ENCODE measurements at places on chromosomes 11 and 22. TPM values are rescaled to one million over a fixed set of nuclear protein-coding genes. Genes with fewer than 3 reads are reported as not detected.

The SCN3B gene
- not detected for total RNA-seq

The ST14 gene
- 70.9 TPM for total RNA-seq

DNA sequence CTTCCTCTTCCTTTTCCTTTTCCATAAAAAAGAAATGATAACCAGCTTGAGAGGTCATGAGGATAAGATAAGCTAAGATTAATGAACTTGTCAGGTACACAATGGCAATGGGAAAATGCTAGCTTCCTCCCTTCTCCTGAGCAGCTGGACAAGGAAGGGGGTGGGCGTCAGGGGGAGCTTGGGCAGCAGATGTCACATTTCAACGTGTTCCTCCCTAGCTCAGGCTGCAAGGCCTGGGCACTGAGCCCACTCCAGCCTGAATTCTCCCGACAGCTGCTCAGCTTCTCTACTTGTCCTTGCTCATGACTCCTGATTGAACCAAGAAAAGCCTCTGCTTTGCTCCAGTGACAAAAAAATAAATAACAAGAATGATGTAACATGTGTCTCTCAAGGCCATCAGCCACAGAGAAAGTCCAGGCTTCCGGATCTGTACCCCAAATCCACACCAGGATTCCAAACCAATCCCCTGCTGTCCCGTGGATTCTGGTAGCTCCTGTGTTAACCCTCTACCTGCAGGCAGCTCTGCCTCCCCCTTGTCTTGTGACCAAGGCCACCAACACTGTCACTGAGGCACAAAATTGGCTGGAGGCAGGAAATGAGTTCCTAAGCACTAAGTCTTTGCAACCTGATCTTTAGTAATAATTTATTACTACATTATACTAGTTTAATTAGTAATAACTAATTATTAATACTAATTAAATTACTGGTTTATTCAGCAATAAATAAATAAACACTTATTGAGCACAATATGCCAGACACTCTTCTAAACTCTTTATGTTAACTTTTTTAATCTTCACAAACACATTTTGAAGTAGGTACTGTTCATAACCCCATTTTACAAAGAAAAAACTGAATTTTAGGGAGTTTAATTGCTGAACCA, 146.5 kb downstream of the CCDC34 start:
- DNase-seq: peak; percentile 40
- no peak overlapping the region for H3K4me3 ChIP-seq

The OSM gene
- 5.9 TPM for total RNA-seq

The PACSIN3 gene
- total RNA-seq: 44.1 TPM

DNA sequence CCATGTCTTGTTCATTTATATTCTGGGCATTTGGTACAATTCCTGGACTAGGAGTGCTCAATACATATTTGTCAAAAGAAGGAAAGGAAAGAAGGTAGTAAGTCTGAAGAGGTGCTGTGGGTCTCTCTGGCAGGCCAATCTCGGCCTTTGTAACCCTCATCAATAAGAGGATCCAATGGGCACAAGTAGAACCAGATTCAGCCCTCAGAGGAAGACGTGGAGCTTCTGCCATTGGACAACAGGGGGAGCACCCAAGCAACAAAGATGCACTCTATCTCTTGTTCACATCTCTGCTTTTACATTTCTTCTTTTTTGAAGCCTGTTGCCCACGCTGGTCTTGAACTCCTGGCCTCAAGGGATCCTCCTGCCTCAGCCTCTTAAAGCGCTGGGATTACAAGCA, 2.2 kb upstream of the VPS11 start:
- peaks cover 6% of the 10 kb centered on the region for H3K36me3 ChIP-seq
- no peak overlapping the region for H3K27ac ChIP-seq
- peaks cover 27% of the 10 kb centered on the region for H3K4me1 ChIP-seq
- H3K27me3 ChIP-seq: no peaks in the 10 kb centered on the region
- no peak overlapping the region for H3K4me3 ChIP-seq
- no peak for DNase-seq

The KCNC1 gene
- total RNA-seq: not detected

DNA sequence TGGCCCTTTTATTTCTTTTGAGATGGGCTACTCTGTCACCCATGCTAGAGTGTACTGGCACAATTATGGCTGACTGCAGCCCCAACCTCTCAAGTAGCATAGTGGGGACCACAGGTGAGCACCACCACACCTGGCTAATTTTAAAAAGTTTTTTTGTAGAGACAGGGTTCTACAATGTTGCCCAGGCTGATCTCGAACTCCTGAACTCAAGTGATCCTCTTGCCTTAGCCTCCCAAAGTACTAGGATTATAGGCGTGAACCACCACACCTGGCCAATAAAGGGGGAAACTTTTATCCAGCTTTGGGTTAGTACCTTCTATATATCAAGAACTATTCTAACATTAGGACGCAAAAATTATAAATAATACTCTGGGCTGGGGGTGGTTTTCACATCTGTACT, 52.1 kb downstream of the MAPK1 start:
- H3K4me1 ChIP-seq: peaks cover 52% of the 10 kb centered on the region
- no peak for DNase-seq
- H3K27ac ChIP-seq: peak overlapping the region; percentile 87
- no peaks in the 10 kb centered on the region for H3K36me3 ChIP-seq
- no peaks in the 10 kb centered on the region for H3K27me3 ChIP-seq

The CCDC34 gene
- total RNA-seq: 1.00 TPM

DNA sequence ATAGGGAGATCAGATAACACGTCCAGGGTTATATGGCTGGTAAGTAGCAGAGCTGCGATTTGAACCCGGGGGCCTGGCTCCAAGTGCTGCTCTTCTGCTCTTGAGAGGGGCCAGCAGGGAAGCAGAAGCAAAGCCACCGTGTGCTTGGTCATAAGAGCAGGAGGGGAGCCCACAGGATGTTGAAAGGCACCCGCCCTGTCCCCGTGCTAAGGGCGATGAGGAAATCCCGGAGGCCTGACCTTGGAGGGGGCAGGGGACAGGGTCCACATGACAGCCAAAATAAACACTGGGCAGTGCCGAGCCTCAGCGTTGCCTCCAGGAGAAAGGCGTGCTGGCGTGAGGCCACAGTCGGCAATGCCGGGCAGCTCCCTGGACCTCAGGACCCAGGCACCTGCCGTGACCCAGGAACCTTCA, 28.8 kb downstream of the TOM1 start:
- H3K4me1 ChIP-seq: peaks cover 28% of the 10 kb centered on the region
- no peak overlapping the region for H3K4me3 ChIP-seq
- H3K27ac ChIP-seq: peak overlapping the region; percentile 68
- H3K36me3 ChIP-seq: peaks cover 33% of the 10 kb centered on the region
- H3K27me3 ChIP-seq: no peaks in the 10 kb centered on the region

The CCDC116 gene
- not detected for total RNA-seq

The SNX15 gene
- 26.9 TPM for total RNA-seq

- H3K27ac ChIP-seq: peak within 1 kb of the TSS; percentile 100
- peak within 1 kb of the TSS; percentile 98 for H3K4me3 ChIP-seq
- peaks cover 32% of the 10 kb centered on the region for H3K4me1 ChIP-seq
- H3K27me3 ChIP-seq: no peaks in the 10 kb centered on the region
- no peaks in the 10 kb centered on the region for H3K36me3 ChIP-seq
These were observed at the start of gene DEAF1 for GRCh38 chr11:694563-695287. Gene DEAF1, minus strand, starts transcription at chr11:695222. Its CDS starts 175 bp downstream, at chr11:695047.

DNA sequence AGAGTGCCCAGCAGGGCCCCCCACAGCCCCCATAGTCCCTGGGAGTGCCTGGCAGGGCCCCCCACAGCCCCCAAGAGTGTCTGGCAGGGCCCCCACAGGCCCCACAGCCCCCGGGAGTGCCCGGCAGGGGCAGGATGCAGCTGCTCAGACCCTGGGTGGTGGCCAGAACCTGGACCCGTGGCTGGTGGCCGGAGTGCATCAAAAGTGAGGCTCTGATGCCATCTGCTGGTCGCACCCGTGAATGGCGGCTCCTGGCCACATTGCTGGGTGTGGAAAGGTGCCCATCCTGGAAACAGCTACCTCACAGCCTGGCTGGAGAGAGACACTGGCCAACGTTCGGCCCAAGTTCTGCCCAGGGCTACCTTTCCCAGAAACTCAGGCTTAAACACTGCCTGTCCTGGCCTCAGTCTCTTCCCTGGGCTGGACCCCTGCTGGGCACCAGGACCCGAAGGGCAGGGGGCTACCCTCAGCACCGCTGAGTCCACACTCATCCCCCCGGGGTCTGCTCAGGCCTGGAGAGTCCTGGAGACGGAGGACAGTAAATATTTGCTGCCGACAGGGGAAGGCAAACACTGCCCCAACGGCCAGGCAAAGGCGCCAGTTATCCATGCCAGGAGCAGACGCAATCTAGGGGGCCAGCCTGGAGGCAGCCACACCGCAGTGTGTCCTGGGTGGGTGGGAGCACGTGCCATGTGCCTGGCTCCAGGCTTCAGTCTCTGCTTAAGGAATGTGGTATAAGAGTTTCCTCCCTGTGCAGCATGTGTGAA, 4.4 kb downstream of the INS start:
- H3K27me3 ChIP-seq: no peaks in the 10 kb centered on the region
- peaks cover 3% of the 10 kb centered on the region for H3K4me1 ChIP-seq
- no peaks in the 10 kb centered on the region for H3K36me3 ChIP-seq
- no peak overlapping the region for H3K4me3 ChIP-seq

- H3K4me1 ChIP-seq: peaks cover 4% of the 10 kb centered on the region
- H3K27me3 ChIP-seq: no peaks in the 10 kb centered on the region
- no peak overlapping the region for H3K27ac ChIP-seq
- H3K4me3 ChIP-seq: no peak overlapping the region
- H3K36me3 ChIP-seq: no peaks in the 10 kb centered on the region
- DNase-seq: no peak
These were observed 101.3 kb upstream of the ANO1 start for GRCh38 chr11:69976794-69977193.

DNA sequence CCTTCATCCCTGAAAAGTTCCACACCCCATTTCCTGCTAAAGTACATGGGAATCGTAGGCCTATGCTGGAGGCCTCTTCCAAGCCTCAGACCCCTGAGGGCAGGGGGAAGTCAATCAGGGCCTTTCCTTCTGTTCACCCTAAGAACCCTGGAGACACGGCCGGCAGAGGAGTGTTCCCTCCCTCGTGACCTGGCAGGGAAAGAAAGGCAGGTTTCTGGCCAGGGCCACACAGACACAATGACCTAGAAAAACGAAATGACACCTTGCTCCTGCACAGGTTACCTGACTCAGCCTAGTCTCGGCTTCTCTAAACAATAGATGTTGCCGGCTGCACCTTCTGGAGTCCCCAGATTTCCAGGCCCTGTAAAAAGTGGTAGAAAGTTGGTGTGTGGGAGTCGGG, 60.6 kb upstream of the CADM1 start:
- H3K4me1 ChIP-seq: no peaks in the 10 kb centered on the region
- no peaks in the 10 kb centered on the region for H3K36me3 ChIP-seq
- H3K4me3 ChIP-seq: no peak overlapping the region
- H3K27me3 ChIP-seq: no peaks in the 10 kb centered on the region

The RIMBP3B gene
- not detected for total RNA-seq

DNA sequence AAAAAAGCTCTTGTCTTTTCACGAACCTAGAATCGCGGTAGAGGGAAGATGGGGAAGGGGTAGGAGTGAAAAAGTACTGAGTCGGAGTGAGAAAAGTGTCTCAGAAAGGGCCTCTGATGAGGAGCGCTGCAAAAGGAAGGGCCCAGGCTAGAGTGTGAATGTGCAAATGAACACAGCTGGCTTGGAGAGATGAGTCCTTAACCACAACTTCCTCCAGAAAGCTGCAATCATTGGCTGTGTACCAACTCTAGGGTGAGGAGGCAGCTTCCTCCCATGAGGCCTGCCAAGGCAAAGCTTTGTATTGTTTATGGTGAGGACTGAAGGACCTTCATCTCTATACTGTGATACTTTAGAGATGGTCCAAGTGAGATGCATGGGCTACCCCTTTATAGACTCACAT, 566.9 kb upstream of the ANO5 start:
- no peak for DNase-seq
- no peak overlapping the region for H3K27ac ChIP-seq
- H3K4me3 ChIP-seq: no peak overlapping the region
- no peaks in the 10 kb centered on the region for H3K36me3 ChIP-seq
- H3K27me3 ChIP-seq: no peaks in the 10 kb centered on the region

The FREY1 gene
- total RNA-seq: 0.60 TPM

The KCNK4 gene
- not detected for total RNA-seq

The WNT11 gene
- total RNA-seq: 3.5 TPM

The EFCAB6 gene
- 2.4 TPM for total RNA-seq

The SCUBE1 gene
- total RNA-seq: 15.7 TPM

- peak; percentile 14 for DNase-seq
- no peaks in the 10 kb centered on the region for H3K27me3 ChIP-seq
- no peaks in the 10 kb centered on the region for H3K4me1 ChIP-seq
- H3K27ac ChIP-seq: no peak overlapping the region
These were observed 12.9 kb downstream of the ZNF74 start for GRCh38 chr22:20406686-20407408.

The TMPRSS6 gene
- 1.8 TPM for total RNA-seq

The SMC1B gene
- not detected for total RNA-seq

GRCh38 chr11:43907028-43907975, 26.7 kb downstream of the ALKBH3 start:
- peaks cover 51% of the 10 kb centered on the region for H3K36me3 ChIP-seq
- H3K27ac ChIP-seq: no peak overlapping the region
- no peaks in the 10 kb centered on the region for H3K4me1 ChIP-seq
- H3K4me3 ChIP-seq: no peak overlapping the region

- no peaks in the 10 kb centered on the region for H3K4me1 ChIP-seq
- H3K36me3 ChIP-seq: no peaks in the 10 kb centered on the region
- no peak for DNase-seq
- H3K4me3 ChIP-seq: no peak overlapping the region
- H3K27me3 ChIP-seq: no peaks in the 10 kb centered on the region
These were observed 121.5 kb upstream of the LUZP2 start for GRCh38 chr11:24375351-24375750.

The ROBO3 gene
- 15.5 TPM for total RNA-seq

GRCh38 chr11:2512431-2513407, 67.9 kb downstream of the KCNQ1 start:
- H3K4me3 ChIP-seq: no peak overlapping the region
- no peak overlapping the region for H3K27ac ChIP-seq
- H3K4me1 ChIP-seq: peaks cover 23% of the 10 kb centered on the region
- H3K36me3 ChIP-seq: no peaks in the 10 kb centered on the region
- H3K27me3 ChIP-seq: no peaks in the 10 kb centered on the region
- DNase-seq: peak; percentile 49

The PTPRCAP gene
- 22.0 TPM for total RNA-seq

- no peak overlapping the region for H3K4me3 ChIP-seq
- H3K27me3 ChIP-seq: no peaks in the 10 kb centered on the region
- no peak for DNase-seq
These were observed 28.1 kb downstream of the POLD3 start for GRCh38 chr11:74620531-74620930.

The TMEM121B gene
- total RNA-seq: 0.61 TPM

DNA sequence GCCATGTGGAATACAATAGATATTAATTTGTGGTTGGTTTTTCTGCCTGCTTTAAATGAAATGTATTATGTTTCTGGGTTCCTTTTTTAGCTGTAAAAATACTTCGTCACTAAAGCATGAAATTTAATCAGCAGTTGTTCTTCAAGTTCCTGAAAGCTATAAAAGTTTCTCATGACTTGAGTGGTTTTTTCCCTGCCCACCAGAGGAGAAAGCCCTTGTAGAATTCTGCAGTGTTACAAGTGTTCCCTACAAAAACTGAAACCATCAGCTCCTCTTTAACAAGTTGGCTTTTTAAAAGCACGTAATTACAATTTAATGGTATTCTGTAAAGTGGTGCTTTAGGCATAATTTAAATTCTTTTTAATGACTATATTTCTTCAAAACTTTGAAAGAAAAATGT, 56.2 kb downstream of the PANX1 start:
- peaks cover 4% of the 10 kb centered on the region for H3K4me1 ChIP-seq
- no peaks in the 10 kb centered on the region for H3K27me3 ChIP-seq
- H3K4me3 ChIP-seq: no peak overlapping the region
- no peak overlapping the region for H3K27ac ChIP-seq
- DNase-seq: no peak
- H3K36me3 ChIP-seq: peaks cover 24% of the 10 kb centered on the region

The TRIM6 gene
- 2.1 TPM for total RNA-seq

GRCh38 chr11:119125821-119126220, 4.4 kb downstream of the HINFP start:
- H3K27me3 ChIP-seq: no peaks in the 10 kb centered on the region
- H3K27ac ChIP-seq: no peak overlapping the region
- no peaks in the 10 kb centered on the region for H3K36me3 ChIP-seq
- H3K4me3 ChIP-seq: no peak overlapping the region
- peaks cover 10% of the 10 kb centered on the region for H3K4me1 ChIP-seq

Data from upper lobe of left lung (tissue), 6 donors.